Naive thymus-derived CD4-positive, alpha-beta T cell (primary cell): ENCODE measurements at places on chromosomes 4 and X.

DNA sequence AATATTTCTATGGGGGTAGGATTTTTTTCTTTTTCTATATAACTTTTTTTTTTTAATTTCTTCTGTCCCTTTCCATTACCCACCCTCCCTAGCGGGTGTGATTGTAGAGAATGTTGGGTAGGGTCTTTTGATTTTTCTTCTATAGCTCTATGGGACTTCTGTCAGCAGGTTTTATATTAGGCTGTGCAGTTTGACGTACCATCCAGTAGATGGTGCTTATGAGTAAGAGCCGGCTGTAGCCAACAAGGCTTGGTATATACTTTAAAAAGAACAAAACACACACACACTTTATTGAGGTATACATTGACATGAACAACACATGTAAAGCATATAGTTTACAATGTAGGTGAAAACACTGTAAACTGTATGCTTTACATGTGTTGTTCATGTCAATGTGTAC lies 247.9 kb upstream of the POF1B start:
- DNase-seq: no peak

GRCh38 chr4:129474698-129475097 lies 378.7 kb downstream of the C4orf33 start:
- no peak for DNase-seq

DNA sequence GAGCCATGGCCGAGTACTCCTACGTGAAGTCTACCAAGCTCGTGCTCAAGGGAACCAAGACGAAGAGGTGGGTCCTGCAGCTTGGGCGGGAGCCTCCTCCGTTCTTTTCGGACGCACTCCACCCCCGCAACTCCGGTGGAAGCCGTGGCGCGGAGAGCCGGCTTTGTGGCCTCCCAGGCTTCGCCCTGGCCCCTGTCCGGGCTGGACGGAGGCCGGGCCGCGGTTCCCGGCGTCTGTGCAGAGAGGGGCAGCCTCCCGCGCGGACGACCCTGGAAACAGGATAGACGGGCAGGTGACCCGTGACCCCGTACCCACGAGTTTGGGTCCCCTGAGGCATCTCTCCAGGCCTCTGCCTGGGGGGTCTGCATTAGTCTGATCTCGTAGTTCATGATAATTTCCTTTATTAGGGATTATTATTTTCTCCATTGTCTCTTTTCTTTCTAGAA lies 356 bp downstream of the FRG1 start:
- DNase-seq: no peak

DNA sequence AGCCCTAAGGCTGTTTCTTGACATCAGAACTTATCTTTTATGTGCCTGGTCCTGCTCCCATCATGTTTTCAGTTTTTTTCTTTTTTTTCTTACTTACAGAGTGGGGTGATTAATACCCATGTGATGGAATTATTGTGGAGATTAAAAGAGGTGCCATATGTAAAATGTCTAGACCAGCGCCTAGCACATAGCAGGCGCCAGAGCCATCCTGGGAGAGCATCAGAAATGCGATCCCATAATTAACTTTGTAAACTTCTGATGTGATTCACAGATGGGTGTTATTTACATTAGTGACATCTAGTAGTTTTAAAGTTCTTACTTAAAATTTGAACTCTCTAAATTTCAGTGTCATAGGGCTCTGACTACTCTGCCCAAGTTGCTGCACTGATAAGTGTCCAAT lies 66.2 kb upstream of the PGRMC2 start:
- no peak for DNase-seq

DNA sequence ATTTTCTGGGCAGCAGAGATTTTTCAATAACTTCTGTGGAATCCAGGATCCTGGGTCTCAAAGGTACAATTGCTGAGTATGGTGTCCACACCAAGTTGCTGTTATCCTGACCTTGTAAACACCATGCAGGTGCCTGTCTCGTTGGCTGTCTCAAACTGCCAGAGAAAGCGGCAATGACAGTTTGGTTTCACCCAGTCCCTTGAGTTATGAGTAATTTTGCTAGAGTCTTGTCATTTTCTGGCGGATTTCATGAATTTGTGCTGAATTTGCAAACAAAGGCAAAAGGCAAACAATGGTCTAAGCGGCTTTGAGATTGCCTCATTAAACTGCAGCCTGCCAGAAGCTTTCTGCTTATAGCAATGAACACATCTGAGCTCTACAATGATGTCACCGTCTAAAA lies 847.9 kb downstream of the RAB28 start:
- no peak for DNase-seq

GRCh38 chr4:67750691-67751090 lies 3.5 kb downstream of the GNRHR start:
- DNase-seq: no peak

DNA sequence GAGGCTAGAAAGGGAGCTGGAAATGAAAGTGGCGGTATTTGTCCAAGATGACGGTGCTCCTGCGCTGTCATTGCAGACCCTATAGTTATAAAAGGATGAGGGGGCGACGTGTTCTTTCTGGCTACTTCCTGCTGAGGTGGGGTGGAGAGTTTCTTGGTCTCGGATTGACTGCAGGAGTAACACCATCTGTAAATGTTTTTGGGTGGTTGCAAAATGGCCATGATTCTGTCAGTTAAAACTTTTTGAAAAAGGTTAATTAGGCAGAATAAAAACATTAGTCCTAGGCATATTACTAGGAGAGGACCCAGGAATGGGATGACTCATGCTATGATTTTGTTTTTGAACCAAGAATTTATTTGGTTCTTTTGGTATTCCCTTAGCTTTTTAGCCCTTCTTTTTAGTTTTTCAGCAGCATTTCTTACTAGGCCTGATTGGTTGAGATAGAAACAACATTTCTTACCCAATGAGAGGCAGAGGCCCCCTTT lies 53.1 kb downstream of the USP11 start:
- DNase-seq: no peak

- DNase-seq: no peak
These were observed 39.2 kb upstream of the ANTXR2 start for GRCh38 chr4:80112236-80112635.

DNA sequence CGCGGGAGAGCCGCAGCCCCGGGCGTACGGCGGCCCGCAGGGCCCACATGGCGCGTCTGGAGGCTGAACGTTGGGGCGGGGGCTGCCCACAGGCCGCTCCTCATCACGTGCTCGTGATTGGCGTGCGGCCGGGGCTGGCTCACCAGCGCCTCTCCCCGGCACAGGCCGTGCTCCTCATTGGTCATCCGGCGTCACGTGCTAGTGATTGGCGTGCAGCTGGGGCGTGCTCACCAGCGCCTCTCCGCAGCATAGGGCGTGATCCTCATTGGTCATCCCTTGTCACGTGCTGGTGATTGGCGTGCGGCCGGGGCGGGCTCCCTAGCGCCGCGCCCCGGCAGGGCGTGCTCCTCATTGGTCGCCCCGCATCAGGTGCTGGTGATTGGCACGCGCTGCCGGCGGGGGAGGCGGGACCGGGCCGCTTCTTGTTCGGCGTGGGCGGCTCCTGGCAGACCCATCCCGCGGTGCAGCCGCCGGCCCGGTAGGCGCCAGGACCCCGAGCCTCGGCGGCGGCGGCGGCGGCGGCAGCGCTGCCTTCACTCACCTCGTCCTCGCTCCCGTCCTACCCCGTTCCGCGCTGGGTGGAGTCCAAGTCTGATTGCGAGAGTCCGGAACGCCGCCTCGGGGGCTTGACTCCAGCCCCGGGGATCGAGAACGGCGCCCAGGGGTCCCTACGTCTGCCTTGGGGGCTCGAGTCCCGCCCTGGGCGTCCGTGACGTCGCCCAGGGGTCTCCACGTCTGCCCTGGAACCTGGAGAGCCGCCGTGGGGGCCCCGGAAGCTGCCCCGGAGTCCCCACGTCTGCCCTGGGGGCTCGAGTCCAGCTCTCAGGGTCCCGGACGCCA lies at the start of gene GTPBP6:
GTPBP6 (minus strand) TSS at position 58 of the 840 bp plus-strand sequence; CDS start at position 49, 9 bp downstream.
- peak; percentile 96 for DNase-seq

DNA sequence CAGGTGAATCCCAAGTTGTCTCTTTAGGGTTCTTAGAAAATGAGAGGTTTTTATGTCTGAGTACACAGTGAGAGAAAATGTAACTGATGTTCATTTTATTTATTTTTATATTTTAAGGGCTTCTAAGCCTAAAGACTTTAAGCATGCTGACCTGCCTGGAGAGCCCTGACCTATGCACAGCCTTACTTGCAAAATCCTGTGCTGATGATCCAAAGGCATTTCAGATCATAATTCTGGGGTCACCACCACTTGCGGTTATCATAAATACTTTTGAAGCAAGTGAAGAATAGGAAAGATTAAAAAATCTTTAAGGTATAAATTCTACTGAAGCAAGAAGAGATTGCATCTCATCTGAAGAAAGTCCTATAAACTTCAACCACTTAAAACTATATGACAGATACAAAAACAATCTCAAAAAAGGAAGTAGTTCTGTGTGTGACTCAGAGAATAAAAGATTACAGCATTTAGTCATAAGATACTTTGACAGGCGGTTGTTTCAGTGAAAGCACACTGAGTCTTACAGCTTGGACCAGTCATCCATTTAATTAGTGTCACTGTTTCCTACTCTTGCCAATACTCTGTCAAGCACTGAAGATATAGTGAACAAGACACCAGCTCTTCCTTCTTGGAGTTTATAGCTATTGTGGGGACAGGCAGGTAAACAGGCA lies 245.2 kb upstream of the DIPK2B start:
- no peak for DNase-seq

- DNase-seq: no peak
These were observed 56.1 kb downstream of the CCSER1 start for GRCh38 chr4:90183254-90183653.

- no peak for DNase-seq
These were observed 121.2 kb upstream of the GUCY1A1 start for GRCh38 chr4:155545456-155545855.

DNA sequence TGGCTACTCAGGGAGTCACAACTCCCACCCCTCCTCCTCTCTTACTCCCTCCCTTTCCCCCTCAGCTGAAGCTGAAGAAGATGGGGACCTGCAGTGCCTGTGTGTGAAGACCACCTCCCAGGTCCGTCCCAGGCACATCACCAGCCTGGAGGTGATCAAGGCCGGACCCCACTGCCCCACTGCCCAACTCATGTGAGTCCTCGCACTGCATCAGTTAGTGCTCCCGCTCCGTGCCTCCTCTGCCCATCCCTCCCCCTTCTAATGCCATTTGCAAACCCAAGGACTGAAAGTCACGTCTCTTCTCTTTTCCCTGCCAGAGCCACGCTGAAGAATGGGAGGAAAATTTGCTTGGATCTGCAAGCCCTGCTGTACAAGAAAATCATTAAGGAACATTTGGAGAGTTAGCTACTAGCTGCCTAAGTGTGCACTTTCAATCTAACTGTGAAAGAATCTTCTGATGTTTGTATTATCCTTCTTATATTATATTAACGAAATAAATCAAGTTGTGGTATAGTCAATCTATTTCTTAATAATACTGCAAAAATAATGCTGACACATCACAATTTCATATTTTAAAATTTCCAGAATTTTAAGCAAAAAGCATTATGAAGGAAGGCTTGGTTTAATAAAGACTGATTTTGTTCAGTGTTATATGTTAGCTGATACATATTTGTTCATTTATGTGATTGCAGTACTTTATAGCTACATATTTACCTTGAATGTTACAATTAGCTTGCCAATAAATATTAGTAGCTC lies 800 bp downstream of the PF4V1 start:
- DNase-seq: no peak

GRCh38 chr4:141890279-141890678 lies 253.9 kb downstream of the IL15 start:
- no peak for DNase-seq

- DNase-seq: no peak
These were observed 20.8 kb downstream of the ZNF185 start for GRCh38 chrX:152918707-152919106.

- no peak for DNase-seq
These were observed 487.6 kb downstream of the GRXCR1 start for GRCh38 chr4:43380093-43380492.

GRCh38 chrX:10047631-10048030 lies 80.5 kb downstream of the CLDN34 start:
- DNase-seq: no peak

GRCh38 chr4:140719022-140719421 lies 37.2 kb downstream of the TBC1D9 start:
- no peak for DNase-seq

- DNase-seq: no peak
These were observed 67.4 kb upstream of the PCDH19 start for GRCh38 chrX:100477467-100477866.

DNA sequence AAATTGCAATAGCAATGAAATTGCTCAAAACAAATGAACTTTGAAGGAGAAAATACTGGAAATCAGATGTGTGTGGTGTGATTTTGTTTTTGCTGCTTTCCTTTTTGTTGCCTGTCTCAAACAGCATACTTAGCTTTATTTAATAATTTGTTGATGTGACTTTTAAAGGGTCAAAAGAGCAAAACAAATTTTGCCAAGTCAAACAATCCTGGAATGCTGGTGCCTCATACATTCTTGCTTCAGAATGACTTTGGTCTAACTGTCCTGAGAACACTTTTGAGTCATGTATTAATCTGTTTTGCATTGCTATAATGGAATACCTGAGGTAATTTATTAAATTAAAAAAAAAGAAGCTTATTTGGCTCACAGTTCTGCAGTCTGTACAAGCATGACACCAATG lies 3.4 kb downstream of the PF4V1 start:
- DNase-seq: no peak

- DNase-seq: no peak
These were observed 2.1 kb downstream of the MND1 start for GRCh38 chr4:153346563-153346962.

DNA sequence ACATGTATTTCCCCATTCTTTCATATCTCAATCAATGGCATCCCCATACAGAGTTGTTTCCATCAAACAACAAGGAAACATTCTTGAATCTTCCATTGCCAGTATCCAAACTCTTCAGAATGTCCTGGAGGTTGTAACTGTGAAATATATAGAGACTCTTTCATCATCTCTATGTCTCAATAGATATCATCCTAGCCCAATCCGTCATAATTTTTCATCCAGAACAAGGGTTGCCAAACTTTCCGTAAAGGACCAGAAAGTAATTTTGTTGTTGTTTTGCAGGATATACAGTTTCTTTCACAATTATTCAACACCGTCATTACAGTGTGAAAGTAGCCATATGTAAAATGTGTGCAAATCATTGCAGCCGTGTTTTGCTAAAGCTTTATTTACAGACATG lies 15.2 kb upstream of the CXCL6 start:
- no peak for DNase-seq

DNA sequence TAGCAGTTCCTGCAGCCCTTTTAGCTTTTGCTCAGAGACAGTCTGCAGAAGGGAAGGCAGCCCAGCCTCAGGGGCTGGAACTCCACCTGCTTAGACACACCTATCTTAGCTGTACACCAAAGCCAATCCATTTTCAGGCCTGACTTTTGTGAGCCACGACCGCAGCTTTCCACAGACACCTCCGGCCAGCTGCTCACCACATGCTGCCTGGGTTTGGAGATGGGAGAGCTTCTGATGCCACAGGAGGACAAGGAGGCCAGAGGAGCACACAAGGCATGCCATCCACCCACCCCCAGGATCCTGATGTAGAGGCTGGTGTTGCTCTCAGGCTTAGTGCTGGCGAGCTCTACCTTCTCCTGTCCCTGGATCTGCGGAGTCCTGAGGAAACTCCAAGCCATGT lies 141.8 kb upstream of the NALF2 start:
- DNase-seq: no peak

DNA sequence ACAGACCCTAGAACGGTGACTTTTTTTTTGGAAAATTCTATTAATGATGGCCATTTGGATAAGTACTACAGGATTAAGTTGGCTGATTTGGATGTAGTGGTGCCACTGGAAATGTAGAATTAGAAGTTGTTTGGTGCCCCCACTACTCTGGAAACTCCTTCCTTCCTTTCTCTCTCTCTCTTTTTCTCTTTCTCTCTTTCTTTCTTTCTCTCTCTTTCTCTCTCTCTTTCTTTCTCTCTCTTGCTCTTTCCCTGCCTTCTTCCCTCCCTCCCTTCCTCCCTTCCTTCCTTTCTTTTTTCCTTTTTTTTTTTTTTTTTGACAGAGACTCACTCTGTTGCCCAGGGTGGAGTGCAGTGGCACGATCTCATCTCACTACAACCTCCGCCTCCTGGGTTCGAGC lies 2.7 kb downstream of the GAR1 start:
- no peak for DNase-seq
